NCI-H226 (cell line): ENCODE measurements at places on chromosomes 7 and 10.

DNA sequence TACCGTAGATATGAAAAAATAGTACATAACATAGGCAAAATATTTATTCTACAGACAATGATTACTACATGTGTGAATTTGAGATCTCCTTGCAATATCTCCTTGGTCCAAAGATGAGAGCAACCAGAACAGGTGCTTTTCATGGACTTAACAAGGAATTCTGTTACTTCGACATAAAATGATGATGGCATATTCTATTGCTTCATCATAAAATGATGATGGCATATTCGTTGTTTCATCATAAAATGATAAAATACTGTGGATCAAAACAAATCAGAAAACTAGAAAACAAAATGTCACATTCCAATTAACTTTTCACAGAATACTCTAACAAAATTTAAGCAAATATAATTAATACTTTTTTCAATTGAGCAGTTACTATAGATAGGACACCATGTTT, 4.8 kb downstream of the OSBPL3 start:
- no peak for DNase-seq

- no peak for DNase-seq
Observed at GRCh38 chr10:114482480-114483304, 78.4 kb upstream of the AFAP1L2 start.

- no peak for DNase-seq
Observed at GRCh38 chr10:110218632-110219031, 11.2 kb downstream of the MXI1 start.

GRCh38 chr10:58638388-58638787, 125.7 kb downstream of the BICC1 start:
- no peak for DNase-seq

DNA sequence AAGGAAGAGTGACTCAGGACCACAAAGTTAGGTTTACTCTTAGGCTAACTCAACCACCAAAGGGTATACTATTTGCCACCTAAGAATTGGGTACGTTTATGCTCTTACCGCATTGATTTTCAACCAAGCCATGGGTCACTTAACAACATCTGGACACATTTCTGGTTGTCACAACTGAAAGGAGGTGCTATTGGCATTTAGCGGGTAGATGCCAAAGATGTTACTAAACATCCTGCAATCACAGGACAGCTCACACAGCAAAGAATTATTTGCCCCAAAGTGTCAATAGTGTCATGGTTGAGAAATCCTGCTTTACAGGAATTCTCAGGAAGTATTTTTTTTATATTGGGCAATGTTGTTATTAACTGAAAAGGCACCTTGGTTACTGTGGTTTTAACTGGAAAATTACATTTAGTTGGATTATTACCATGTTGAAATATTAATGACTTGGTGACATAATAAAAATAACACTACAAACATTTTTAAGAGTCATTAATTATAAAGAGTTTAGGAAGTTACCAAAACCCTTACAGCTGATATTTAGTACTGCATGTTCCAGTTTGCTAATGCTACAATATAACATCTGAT, 185.0 kb upstream of the TMEM196 start:
- DNase-seq, result peak; percentile 88

DNA sequence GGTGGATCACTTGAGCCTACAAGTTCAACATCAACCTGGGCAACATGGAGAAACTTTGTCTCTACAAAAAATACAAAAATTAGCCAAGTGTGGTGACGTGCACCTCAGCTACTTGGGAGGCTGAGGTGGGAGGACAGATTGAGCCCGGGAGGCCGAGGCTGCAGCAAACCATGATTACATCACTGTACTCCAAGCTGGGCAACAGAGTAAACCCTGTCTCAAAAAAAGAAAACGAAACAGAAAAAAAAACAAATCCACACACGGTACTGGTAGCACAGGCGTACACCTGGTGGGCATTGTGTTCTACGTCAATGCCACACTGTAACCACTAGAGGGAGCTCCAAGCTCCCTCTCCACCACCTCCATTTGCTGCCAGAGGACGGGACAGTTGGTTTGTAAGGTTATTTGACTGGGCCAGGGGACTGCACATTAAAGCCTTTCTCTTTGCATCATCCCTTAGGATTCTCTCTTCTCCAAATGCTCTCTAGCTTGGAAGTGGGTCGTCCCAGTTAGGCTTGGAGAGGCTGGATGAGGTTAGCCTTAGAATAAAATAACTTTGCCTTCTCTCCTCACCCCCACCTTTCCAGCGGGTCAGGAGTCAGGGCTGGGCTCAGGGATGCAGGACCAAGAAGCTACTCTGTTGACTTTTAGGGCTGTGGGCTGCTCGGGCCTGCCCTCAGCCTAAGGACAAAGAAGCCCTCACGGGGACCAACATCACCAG, 130.8 kb downstream of the SORBS1 start:
- peak; percentile 30 for DNase-seq

GRCh38 chr10:46285966-46286620, 704 bp upstream of the ANTXRL start:
- DNase-seq, result no peak

DNA sequence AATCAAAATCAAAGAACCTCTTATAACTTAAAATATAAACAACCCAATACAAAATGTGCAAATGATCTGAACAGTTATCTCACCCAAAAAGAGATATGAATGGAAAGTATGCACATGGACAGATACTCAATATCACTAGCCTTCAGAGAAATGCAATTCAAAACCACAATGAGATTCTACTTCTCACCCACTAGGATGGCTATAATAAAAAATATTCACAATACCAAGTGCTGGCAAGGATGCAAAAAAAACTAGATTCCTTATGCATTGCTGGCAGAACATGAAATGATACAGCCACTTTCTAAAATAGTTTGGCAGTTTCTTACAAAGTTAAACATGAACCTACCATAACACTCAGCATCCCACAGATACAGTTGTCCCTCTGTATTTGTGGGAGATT, 130.1 kb upstream of the LRRN3 start:
- peak; percentile 50 for DNase-seq

- no peak for DNase-seq
Observed at GRCh38 chr7:6276911-6277408, 4.5 kb upstream of the CYTH3 start.

DNA sequence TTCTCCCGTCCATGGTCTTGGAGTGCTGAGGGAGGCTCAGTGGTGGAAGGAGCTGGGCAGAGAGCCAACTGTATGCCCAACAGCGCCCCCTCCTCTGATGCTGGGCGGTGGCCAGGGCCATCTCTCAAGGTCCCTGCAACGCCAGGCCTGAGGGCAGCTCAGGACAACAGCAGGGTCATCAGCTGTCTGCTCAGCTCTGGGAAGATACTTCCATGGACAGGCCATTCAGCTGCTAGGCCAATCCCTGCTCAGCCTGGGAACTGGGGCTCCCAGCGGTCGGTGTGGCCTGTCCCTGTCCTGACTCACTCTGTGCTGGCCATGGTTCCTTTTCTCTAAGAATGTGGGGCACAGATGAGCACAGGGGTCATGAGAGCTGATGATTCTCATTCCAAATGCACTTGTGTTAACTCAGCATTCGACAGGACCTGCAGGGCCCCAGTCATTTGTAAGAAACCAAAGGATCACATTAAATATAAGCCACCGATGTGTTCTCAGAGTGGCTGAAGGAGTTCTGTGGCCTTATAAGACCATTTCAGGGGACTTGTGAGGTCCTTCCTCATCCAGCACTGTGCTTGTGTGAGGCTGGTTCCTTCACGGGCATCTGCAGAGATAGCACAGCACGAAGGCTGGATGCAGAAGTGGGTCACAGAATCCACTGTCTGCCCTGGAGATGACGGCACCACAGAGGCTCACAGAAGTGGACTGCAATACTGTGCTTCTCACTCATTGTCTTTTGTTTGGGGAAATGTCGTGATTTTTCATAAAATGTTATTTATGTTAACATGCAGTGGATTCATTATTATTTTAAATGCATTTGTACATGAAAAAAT, 73.0 kb downstream of the ADCY1 start:
- DNase-seq, result no peak

DNA sequence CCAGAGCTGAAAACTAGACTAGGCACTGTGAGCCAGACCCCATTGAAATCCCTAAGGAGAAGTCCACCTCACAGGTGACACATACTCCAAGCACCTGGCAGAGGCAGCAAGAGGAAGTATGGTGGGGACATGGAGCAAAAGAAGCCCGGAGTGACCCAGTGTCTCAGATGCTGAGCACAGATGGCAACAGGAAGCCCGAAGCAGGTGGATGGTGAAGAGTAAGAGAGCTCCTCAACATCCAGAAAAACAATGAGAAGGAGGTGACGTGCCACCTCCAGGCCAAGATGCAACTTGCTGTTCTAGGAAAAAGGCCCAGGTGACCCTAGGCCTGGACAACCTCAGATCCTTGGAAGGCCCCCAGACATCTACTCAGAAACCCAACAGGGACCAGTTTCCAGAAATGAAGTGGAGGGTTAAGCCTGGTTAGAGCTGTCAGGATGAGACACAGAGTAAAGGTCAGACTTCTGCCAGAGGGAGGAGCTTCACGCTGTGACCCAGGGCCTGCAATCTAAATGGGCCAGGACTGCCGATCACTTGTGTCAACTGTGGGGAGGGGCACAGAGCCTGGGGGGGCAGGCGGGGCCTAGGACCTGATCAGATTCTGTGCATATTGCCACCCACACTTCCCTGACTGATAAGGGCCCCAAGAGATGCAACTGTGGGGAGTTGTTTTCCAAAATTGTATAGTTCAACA, 2.4 kb upstream of the COBL start:
- no peak for DNase-seq

- DNase-seq, result no peak
Observed at GRCh38 chr10:104707602-104708459, 66.7 kb downstream of the SORCS3 start.

DNA sequence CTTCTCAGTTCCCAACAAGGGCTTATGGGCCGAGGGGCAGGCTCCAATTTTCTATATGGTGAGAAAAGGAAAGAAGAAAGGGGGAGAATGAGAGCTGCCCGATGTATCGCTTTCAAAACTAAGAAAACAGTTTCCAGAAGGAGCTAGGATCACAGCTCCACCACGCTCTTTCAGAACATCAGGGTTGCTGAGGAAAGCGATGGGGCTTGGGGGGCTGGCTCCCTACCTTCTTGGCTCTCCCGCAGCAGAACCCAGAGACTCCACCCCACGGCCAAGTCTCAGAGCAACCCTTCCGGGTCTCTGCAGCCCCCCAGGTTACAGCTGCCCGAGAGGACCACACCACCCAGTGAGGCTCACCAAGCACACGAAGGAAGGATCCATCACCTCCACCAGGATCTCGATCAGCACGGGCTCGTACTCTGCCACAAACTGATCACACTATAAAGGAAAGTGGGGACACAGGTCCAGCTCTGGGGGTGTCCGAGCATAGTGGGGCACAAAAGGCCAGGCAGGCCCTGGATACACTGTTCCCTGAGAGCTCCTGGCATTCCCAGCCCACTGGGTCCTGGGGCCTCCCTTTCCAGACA, 32.3 kb downstream of the PSAP start:
- DNase-seq, result no peak

DNA sequence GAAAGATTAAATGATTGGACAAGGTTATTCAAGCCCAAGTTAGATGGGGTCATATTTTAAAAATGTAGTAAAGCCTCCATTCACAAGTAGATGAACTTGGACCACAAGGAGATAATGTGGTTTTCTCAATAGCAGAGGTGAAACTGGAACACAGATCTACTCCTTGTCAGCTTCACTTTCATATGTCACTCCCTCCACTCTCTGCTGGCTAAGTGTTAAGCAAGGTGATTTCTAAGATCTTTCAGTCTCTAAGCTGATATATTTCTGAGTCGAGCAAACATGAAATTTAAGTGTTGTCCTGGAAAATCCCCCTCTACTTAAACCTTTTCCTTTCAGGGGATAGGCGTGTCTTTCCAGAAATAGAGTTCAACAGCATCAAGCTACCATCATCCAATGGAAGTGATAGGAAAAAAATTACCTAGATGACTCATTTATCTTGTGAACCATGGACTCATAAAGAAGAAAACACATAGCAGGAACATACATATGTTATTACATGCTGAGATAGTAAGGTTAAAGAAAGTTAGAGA, 275.0 kb downstream of the PTEN start:
- DNase-seq, result no peak

DNA sequence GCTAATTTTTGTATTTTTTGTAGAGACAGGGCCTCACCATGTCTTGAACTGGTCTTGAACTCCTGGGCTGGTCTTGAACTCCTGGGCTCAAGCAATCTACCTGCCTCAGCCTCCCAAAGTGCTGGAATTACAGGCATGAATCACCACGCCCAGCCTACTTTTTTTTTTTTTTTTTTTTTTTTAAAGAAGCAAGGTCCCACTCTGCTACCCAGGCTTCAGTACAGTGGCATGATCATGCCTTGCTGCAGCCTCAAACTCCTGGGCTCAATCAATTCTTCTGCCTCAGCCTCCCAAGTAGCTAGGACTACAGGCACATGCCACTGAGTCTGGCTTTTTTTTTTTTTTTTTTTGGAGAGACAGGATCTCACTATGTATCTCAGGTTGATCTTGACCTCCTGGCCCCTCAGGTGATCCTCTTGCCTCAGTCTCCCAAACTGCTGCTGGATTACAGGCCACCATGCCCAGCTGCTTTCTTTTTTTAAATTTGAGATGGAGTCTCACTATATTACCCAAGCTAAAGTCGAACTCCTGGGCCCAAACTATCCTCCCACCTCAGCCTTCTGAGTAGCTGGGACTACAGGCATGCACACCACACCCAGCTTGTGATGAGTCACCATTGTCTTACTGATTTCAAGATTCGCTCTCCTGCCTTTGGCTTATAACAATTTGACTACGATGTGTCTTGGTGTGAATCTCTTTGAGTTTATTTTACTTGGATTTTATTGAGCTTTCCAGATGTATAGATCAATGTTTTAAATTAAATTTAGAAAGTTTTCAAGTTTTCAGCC, 9.0 kb downstream of the RPEL1 start:
- peak; percentile 84 for DNase-seq

DNA sequence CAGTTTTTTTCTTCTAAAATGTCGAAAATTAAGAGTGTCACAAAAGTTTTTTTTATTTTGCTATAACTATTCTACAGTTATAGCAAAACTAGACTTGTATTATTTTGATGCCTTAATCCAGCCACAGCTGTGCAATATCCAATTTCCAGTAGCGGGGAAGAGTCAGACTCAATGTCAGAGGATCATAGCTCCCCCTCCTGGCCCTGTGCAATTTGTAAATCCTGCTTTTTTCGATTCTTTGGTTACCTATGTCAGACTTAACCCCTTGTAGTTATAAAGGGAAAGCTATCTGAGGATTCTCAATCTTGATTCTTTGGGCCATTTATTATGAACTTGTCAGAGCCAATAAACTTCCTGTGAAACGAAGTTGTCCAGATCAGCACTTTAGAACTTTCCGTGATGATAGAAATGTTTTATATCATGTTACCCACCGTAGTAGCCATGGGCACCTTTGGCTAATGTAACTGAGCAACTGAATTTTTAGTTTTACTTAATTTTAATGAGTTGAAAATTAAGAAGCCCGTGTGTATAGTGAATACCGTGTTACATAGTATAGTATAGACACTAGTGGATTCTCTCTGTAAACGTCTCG, 87.7 kb upstream of the PRKCQ start:
- DNase-seq, result no peak
